Mammary epithelial cell (primary cell): ENCODE measurements at places on chromosomes 2 and 18. TPM values are rescaled to one million over a fixed set of nuclear protein-coding genes. Genes with fewer than 3 reads are reported as not detected.

The CASP10 gene
- 2.9 TPM for polyA plus RNA-seq

The SLC23A3 gene
- polyA plus RNA-seq, result 0.59 TPM

The DES gene
- polyA plus RNA-seq, result 0.07 TPM

The SRBD1 gene
- 4.8 TPM for polyA plus RNA-seq

The FEZ2 gene
- polyA plus RNA-seq, result 20.0 TPM

The LIMS3 gene
- polyA plus RNA-seq, result 0.43 TPM

The CDCA7 gene
- 34.4 TPM for polyA plus RNA-seq

The DTYMK gene
- 52.8 TPM for polyA plus RNA-seq

The KCTD18 gene
- polyA plus RNA-seq, result 8.0 TPM

The CDK15 gene
- 3.1 TPM for polyA plus RNA-seq

The DAW1 gene
- polyA plus RNA-seq, result 0.14 TPM

The DLGAP1 gene
- polyA plus RNA-seq, result not detected

The PCARE gene
- polyA plus RNA-seq, result 0.05 TPM

The MARCHF4 gene
- 1.5 TPM for polyA plus RNA-seq

The TBR1 gene
- not detected for polyA plus RNA-seq

The RBBP8 gene
- polyA plus RNA-seq, result 91.8 TPM

The B4GALT6 gene
- 6.1 TPM for polyA plus RNA-seq
